ENCODE measurements at places on chromosomes 5 and 9.

GRCh38 chr5:14123974-14124482, 19.1 kb upstream of the TRIO start:
- H3K27ac ChIP-seq = no peak overlapping the region
- no peak for DNase-seq

- no peak overlapping the region for H3K4me3 ChIP-seq
- no peaks in the 10 kb centered on the region for H3K4me1 ChIP-seq
- no peaks in the 10 kb centered on the region for H3K27me3 ChIP-seq
- DNase-seq = no peak
Observed at GRCh38 chr9:104553261-104553660, 15.7 kb upstream of the OR13C8 start.

DNA sequence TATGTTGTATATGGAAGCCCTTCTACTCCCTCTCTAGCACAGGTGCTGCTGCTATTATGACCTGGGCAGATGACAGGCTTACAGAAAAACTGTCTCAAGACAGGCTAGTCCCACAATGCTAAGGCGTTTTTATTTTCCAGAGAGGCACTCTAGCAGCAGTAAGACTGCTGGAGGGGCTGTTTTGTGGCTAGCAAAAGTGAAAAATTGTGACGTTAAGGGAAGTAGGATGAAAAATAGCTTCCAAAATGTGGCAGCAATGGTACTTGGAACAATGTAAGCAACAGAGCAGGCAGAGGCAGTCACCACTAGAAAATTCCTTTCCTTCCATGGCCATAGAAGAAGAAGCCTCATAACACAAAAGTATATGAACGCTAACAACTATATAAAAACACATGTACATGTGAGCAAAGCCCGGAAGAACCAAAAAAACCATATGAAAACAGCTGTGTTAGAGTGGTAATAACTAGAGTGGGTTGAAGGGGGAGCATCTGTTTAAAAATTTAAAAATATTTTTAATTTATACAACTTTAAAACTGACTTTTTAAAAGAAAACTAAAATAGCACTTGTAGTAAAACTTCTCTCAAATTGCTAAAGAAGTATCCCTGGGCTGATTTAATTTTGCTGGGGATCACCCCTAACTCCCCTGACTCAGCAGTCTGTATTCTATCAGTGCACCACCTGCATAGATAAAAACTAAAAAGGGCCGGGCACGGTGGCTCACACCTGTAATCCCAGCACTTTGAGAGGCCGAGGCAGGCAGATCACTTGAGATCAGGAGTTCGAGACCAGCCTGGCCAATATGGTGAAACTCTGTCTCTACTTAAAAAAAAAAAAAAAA, 30.6 kb downstream of the CLINT1 start:
- DNase-seq = no peak
- no peaks in the 10 kb centered on the region for H3K4me1 ChIP-seq
- no peak overlapping the region for H3K27ac ChIP-seq
- no peak overlapping the region for H3K4me3 ChIP-seq

DNA sequence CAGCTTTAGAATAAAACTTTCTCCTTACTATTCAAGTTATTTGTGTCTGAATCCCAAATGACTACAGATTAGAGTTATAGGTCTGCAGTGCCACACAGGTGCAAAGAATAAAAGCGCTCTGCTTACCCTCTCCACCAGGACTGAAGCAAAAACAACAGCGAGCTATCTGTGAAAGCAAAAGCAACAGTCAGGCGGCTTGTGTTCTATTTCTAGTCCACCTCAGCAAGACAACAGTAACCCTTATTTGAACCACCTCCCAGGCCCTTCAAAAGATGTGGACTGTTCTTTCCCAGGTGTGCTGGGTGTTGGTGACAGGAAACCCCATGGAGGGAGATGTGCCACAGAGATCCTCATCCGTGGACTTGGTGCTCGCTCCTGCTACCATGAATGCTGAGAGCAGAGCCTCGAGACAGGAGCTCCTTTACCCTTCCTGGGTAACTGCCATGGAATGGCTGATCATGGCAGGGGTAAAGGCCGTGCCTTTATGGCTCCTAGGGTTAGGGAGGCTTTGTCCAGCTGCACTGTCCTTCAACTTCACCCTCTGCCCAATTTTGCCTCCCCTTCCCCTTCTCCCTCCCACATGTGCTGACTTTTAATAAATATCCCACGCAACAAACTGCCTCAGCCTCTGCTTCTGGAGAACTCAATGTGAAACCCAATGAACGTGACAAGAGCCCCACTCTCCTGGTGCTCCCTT, 108.6 kb downstream of the SERINC5 start:
- no peaks in the 10 kb centered on the region for H3K27me3 ChIP-seq
- H3K4me1 ChIP-seq = no peaks in the 10 kb centered on the region
- no peak overlapping the region for H3K4me3 ChIP-seq
- H3K36me3 ChIP-seq = peaks cover 92% of the 10 kb centered on the region
- H3K27ac ChIP-seq = no peak overlapping the region
- peak; percentile 32 for DNase-seq

- no peaks in the 10 kb centered on the region for H3K36me3 ChIP-seq
- no peaks in the 10 kb centered on the region for H3K4me1 ChIP-seq
- H3K4me3 ChIP-seq = no peak overlapping the region
Observed at GRCh38 chr5:147075187-147075586, 159.6 kb upstream of the STK32A start.

GRCh38 chr5:40405230-40405629, 274.5 kb upstream of the PTGER4 start:
- no peak for DNase-seq
- no peaks in the 10 kb centered on the region for H3K36me3 ChIP-seq
- no peaks in the 10 kb centered on the region for H3K27me3 ChIP-seq
- H3K27ac ChIP-seq = no peak overlapping the region
- no peak overlapping the region for H3K4me3 ChIP-seq
- H3K4me1 ChIP-seq = no peaks in the 10 kb centered on the region

DNA sequence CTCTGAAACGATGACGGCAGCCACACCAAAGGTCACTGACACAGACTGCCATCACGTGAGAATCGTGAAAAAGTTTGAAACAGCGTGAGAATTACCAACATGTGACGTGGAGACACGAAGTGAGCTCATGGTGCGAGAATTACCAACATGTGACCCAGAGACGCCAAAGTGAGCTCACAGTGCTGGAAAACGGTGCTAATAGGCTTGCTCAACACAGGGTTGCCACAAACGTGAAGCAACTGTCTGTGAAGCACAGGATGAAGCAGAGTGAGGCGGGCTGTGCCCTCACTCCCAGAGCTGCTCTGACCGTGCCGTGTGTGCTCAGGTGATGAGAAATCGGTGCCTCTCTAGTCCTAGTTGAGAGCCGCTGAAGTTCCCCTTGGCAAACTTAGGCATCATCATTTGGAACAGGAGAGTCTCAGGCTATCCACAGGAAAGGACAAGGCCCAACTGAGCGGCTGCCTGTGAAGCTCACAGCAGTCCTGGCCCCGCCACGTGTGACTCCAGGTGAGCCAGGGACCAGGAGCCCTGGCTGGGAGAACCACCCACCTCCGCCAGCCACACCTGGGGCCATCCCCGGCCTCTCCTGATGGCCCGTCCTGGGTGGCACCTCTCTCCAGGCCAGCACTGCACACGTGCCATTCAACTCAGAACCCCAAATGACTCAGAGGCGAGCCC, 29.8 kb upstream of the SLC6A3 start:
- no peak overlapping the region for H3K4me3 ChIP-seq
- no peaks in the 10 kb centered on the region for H3K27me3 ChIP-seq
- H3K4me1 ChIP-seq = no peaks in the 10 kb centered on the region
- peaks cover 44% of the 10 kb centered on the region for H3K36me3 ChIP-seq

DNA sequence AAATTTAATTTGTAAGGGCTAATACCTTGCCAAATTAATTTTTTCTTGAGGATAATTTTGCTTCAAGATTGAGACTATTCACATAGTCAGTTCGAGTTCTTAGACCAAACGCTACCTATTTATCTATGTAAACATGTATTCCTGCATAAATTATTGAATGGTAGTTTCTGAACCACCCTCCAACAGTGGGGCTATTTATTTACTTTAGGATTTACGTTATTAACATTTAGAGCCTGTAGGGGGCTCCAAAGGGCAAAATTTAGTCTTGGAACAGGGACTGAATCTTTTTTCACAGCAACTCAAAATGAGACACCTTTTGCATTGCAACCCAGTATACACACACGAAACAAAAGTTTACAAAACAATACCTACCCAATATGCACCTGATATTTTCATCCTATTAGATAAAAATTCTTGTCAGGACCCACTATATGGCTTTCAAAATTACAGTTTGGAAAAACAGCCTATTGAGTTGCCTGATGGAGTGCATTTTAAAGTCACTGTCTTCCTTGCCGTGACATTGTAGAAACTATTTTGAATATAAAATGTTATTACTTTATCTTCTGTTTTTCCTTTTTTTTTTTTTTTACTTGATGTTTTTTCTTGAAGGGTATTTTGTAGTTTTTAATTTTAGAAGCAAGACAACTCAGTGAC, 47.1 kb upstream of the POU4F3 start:
- no peak overlapping the region for H3K27ac ChIP-seq
- peaks cover 22% of the 10 kb centered on the region for H3K36me3 ChIP-seq
- H3K27me3 ChIP-seq = no peaks in the 10 kb centered on the region

GRCh38 chr5:367358-368130, 46.0 kb downstream of the AHRR start:
- no peak overlapping the region for H3K4me3 ChIP-seq
- H3K27ac ChIP-seq = no peak overlapping the region
- H3K27me3 ChIP-seq = peaks cover 8% of the 10 kb centered on the region
- peak; percentile 30 for DNase-seq

- H3K27me3 ChIP-seq = no peaks in the 10 kb centered on the region
- no peak overlapping the region for H3K27ac ChIP-seq
- H3K4me1 ChIP-seq = no peaks in the 10 kb centered on the region
- no peaks in the 10 kb centered on the region for H3K36me3 ChIP-seq
Observed at GRCh38 chr9:73683862-73684591, 532.4 kb downstream of the ANXA1 start.

- H3K27me3 ChIP-seq = no peaks in the 10 kb centered on the region
- no peaks in the 10 kb centered on the region for H3K36me3 ChIP-seq
- H3K27ac ChIP-seq = no peak overlapping the region
- no peaks in the 10 kb centered on the region for H3K4me1 ChIP-seq
- no peak overlapping the region for H3K4me3 ChIP-seq
- DNase-seq = no peak
Observed at GRCh38 chr5:179393078-179393477, 47.8 kb upstream of the ADAMTS2 start.

DNA sequence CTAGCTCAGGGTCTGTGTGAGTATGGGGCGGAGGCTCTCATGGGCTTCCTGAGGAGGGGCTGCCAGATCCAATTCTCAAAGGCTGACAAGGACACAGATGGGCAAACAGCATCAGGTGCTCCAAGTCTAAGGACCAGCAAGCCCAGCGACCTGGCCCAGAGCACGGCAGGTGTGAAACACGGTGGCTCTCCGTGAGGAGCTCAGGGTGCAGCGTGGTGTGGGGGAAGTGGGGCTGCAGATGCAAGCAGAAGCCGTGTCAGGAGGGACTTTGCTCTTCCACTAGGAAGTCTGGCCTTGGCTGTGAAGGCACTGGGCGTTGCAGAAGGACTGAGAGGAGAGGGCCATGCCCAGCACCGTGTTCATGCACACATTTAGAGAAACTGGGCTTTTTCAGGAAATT, 420.0 kb downstream of the GADD45G start:
- H3K27me3 ChIP-seq = no peaks in the 10 kb centered on the region
- H3K4me1 ChIP-seq = no peaks in the 10 kb centered on the region
- H3K36me3 ChIP-seq = no peaks in the 10 kb centered on the region
- H3K4me3 ChIP-seq = no peak overlapping the region
- no peak overlapping the region for H3K27ac ChIP-seq
- DNase-seq = no peak

DNA sequence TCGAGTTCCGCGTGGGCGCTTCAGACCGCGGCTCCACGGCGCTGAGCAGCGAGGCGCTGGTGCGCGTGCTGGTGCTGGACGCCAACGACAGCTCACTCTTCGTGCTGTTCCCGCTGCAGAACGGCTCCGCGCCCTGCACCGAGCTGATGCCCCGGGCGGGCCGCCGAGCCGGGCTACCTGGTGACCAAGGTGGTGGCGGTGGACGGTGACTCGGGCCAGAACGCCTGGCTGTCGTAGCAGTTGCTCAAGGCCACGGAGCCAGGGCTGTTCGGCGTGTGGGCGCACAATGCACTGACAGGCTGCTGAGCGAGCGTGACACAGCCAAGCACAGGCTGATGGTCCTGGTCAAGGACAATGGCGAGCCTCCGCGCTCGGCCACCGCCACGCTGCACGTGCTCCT, 3.7 kb upstream of the PCDHB15 start:
- H3K36me3 ChIP-seq = no peaks in the 10 kb centered on the region
- H3K4me3 ChIP-seq = no peak overlapping the region
- no peak overlapping the region for H3K27ac ChIP-seq
- no peak for DNase-seq
- no peaks in the 10 kb centered on the region for H3K27me3 ChIP-seq

DNA sequence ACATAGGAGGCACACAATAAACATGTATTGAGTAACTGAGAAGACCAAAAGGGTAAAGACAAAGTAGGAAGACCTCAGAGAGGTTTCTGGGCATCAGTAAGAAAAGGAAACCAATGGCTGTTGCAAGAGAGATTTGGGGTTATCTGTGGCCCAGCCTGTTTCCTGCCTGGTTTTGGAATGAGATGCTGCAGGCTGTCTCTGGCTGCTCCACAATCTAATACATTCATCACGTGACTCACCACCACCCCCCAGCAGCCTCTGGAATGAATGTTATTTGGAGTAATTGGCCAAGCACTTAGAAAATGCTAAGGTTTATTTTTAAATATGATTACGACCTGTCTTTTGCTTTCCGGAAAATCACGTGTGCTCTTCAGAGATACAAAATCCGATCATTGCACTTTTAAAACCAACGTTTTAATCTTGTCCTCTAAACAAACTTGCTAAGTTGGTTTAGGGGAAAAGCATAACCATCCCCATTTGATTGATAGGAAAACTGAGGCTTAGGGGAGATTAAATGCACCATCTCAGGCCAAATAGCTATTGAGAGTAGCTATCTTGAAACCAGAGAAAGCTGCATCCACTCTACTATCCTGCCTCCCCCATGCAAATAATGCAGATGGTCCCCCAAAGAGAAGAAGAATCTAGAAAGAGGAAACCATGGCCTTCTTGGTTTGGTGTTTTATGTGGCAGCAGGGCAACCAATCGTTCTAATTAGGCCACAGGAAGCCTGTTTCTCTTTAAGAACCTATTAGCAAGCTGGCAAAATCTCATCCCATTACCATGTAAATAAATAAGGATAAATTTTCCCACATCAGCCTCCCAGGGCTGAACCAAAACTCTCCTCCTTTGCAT, 151.8 kb upstream of the ADRA1B start:
- H3K4me1 ChIP-seq = no peaks in the 10 kb centered on the region
- no peak for DNase-seq
- H3K4me3 ChIP-seq = no peak overlapping the region
- no peaks in the 10 kb centered on the region for H3K27me3 ChIP-seq
- no peaks in the 10 kb centered on the region for H3K36me3 ChIP-seq
